ENCODE measurements at places on chromosomes 2 and 18.

DNA sequence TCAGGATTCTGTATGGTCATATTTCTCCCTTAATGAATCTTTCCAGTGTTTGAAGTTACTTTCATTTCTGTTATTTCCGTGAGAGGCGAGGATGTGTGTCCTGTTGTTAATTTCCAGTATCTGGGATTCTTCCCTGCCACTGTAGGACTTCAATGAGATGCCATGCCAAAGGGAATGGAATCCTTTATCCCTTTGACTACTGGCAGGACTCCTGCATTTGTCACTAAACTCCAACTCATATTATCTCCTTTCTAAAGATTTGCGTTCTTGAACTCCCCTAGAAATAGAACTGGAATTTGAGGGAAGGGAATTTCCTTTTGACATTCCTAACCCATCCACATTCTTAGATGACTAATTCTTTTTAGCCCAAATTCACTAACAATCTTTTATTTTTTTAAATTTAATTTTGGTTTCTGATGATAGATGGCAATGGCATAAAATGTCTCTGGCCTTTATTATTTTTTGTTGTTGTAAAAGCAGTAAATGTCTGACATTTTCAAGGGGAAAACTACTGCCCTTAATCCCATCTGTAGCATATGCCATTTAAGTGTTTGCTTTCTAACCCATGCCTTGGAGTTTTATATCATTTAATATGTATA lies 87.8 kb upstream of the EML6 start:
- no peak for DNase-seq

DNA sequence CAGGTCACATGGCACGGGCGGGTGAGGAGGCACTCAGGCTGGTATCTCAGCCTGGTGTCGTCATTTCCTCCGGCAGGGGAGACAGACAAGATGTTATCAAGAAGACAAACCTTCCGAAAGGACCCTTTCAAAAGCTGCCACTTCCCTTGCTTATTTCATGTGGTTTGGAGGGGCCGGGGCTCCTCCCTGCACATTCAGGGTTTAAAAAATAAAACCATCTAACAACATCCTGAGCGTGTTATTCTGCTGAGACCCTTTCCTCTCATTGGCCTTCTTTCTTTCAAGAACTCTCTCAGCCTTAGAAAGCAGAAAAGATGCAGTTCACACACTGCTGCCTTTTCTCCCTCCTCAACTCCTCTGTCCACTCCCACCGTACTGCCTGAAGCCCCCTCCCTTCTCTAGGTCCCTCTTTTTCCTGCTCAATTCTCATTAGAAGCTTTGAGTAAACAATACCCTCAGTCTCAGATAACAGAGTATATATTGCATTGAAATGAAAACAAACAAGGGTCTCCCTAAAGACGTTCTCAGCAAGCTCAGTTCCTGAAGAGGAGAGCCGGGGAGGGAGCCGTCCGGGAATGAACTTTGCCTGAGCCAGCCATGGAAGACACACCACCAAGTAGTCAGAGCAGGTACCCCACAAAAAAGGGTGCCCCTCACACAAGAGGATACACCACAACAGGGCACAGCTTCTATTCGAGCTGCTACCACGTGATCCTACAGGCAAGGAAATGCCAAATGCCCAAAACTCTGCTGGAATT lies 9.7 kb downstream of the SMAD7 start:
- no peak for DNase-seq

DNA sequence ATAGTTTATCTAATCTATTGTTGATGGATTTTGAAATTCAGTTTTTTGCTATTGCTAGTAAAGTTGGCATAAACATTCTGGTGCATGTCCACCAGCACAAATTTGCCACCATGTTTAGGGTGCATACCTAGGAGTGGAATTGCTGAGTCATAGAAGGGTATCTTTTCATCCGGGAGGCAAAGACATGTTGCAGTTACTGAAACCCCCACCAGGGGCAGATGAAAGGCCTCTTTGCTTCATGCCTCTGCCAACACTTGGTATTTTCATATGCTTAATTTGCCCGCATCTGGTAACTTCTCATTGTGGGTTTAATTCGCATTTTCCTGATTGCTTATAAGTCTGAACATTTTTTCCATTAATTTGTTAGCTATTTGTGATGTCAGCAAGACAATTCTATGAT lies 8.2 kb downstream of the DCC start:
- no peak for DNase-seq

DNA sequence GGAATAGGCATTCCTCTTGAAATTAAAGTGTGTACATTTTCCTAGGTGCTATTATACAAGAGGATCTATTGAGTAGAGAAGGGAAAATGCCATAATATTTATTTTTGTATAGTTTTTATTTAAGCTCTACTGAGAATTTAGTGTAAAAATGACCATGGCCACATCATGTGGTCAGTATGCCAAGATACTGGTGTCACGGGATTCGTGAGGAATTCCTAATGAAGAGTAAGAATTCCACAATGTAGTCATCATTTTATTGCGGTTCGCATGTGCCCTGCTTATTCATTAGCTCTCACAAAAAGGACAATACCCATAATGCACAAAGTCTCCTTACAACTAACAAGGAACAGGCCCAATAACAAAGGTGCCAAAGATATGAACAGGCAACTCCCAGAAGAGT lies 39.3 kb upstream of the PARD3B start:
- DNase-seq: no peak

- no peak for DNase-seq
Observed at GRCh38 chr2:219744600-219744999, 117.2 kb downstream of the SLC4A3 start.

Measured in RWPE2 (cell line).